HFFc6 (cell line): ENCODE measurements at places on chromosomes 13 and 19.

GRCh38 chr19:5985098-5985783 lies 7.3 kb upstream of the RANBP3 start:
- peaks cover 37% of the 10 kb centered on the region for H3K4me1 ChIP-seq
- peak overlapping the region; percentile 86 for H3K27ac ChIP-seq
- no peak overlapping the region for H3K4me3 ChIP-seq

GRCh38 chr19:42303101-42303464 lies 659 bp upstream of the PAFAH1B3 start:
- H3K4me3 ChIP-seq = peak overlapping the region; percentile 90
- peak overlapping the region; percentile 66; the same call in 1 of the 2 replicates for H3K27ac ChIP-seq
- peaks cover 3% of the 10 kb centered on the region for H3K36me3 ChIP-seq
- peaks cover 1% of the 10 kb centered on the region for H3K27me3 ChIP-seq

DNA sequence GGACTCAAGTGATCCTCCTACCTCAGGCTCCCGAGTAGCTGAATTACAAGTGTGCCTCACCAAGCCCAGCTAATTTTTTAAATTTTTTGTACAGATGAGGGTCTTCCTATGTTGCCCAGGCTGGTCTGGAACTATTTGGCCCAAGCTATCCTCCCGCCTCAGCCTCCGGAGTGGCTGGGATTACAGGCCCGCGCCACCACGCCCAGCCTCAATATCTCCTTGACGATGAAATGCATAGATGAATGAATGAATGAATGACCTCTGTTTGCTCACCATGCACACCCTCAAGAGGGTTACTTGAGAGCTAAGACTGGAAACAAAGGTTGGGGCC lies 14.9 kb upstream of the AP1M2 start:
- 0 out of 2 replicates have a peak, but pooled peaks cover 4% of the 10 kb centered on the region for H3K36me3 ChIP-seq
- H3K27me3 ChIP-seq = peaks cover 8% of the 10 kb centered on the region
- H3K4me1 ChIP-seq = peaks cover 19% of the 10 kb centered on the region
- peak overlapping the region; percentile 62 for H3K4me3 ChIP-seq

DNA sequence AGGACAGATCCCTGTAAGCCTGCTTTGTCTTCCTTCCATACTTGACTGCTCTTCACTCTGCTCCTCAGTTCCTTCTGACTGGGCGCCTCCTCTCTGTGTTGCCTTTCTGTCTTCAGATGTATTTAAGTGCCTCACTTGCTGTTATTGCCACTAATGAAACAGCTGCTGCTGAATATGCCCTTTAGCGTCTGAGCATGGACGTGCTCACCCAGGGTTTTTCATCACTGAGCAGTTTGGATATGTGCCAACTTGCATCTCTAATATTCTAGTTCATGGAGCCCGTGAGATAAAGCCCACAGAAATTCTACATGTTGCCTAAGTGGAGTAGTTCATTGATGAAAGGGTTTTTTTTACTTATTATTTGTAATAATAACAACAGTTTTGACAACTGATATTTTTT lies 198.2 kb downstream of the MYO16 start:
- H3K36me3 ChIP-seq = 0 out of 2 replicates have a peak, but pooled peaks cover 5% of the 10 kb centered on the region
- no peak overlapping the region for H3K4me3 ChIP-seq
- H3K4me1 ChIP-seq = no peaks in the 10 kb centered on the region
- H3K27ac ChIP-seq = no peak overlapping the region
- H3K27me3 ChIP-seq = no peaks in the 10 kb centered on the region

DNA sequence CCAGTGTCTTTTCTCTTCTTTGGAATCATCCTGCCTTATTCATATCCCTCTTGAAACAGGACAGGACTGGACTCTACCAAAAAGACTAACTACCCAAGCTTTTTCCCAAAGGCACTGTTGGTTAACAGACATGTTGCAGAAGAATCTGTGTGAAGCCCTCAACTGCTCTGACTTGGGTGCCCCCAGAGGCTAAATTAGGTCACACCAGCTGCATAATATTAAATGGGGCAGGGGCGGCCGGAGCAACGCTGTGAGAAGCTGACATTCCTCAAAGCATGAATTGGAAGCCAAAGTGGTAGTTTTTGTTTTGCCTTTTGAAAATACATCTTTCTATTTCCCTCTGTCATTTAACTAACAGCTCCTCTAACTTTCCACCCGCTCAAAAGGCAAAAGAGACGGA lies 185.9 kb downstream of the LHFPL6 start:
- H3K27me3 ChIP-seq = peaks cover 2% of the 10 kb centered on the region; the same call in 1 of the 2 replicates
- H3K27ac ChIP-seq = peak overlapping the region; percentile 86
- peaks cover 29% of the 10 kb centered on the region for H3K4me1 ChIP-seq
- H3K4me3 ChIP-seq = peak overlapping the region; percentile 85
- peak; percentile 8 for DNase-seq

DNA sequence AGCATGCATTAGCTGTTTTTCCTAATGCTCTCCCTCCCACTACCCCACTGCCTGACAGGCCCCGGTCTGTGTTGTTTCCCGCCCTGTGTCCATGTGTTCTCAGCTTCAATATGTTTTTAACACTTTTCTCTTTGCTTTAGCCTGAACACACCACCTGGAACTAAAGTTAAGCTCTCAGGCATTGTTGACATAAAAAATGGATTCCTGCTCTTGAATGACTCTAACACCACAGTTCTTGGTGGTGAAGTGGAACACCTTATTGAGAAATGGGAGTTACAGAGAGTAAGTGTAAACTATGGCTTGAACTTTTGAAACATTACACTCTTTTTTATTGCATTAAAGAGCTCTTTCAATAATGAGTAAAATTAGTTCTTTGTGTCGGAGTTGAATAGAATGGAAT lies 70.1 kb downstream of the TDRD3 start:
- no peak overlapping the region for H3K4me3 ChIP-seq
- H3K27me3 ChIP-seq = no peaks in the 10 kb centered on the region
- no peak for DNase-seq
- no peak overlapping the region for H3K27ac ChIP-seq
- no peaks in the 10 kb centered on the region for H3K4me1 ChIP-seq
- peaks cover 6% of the 10 kb centered on the region; the same call in 1 of the 2 replicates for H3K36me3 ChIP-seq

DNA sequence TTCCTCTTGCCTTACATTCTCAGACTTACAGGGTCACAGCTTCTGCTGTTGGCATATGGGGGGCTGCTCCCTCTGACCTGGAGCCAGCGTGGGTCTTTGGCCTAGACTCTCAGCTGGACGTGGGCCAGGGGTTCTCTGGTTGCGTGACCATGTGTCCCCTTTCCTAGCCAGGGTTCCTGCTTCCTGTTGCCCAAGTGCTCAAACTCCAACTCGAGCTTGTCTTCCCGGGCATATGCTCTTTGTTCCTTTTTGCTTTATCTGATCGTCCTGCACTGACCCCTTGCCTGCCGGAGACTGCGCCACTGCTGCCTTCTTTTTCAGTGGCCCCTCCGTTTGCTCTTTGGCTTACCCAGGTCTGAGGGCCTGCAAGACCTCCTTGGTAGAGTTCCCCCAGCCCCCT lies 25.3 kb upstream of the GPR183 start:
- H3K27ac ChIP-seq = no peak overlapping the region
- DNase-seq = no peak
- H3K27me3 ChIP-seq = no peaks in the 10 kb centered on the region
- peaks cover 11% of the 10 kb centered on the region for H3K36me3 ChIP-seq

DNA sequence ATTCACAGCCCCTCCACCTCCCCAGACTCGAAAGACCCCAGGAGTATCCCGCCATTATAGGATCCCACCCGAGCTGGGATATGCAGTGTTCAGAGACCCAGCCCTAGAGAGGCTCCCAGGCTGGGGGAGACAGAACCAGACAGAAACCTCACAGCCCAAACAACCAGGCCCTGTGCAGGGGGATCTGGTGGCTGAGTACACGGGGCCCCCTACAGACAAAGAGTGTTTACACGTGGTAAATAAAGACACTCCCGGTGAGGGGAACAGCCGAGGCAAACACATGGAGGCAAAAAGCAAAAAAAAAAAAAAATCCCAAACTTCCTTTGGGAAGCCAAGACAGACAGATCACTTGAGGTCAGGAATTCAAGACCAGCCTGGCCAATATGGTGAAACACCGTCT lies 25.1 kb downstream of the TINCR start:
- H3K4me1 ChIP-seq = no peaks in the 10 kb centered on the region
- no peaks in the 10 kb centered on the region for H3K36me3 ChIP-seq
- no peak overlapping the region for H3K4me3 ChIP-seq
- DNase-seq = no peak
- H3K27me3 ChIP-seq = peaks cover 13% of the 10 kb centered on the region

GRCh38 chr13:40113643-40114304 lies 458.3 kb downstream of the COG6 start:
- no peak overlapping the region for H3K4me3 ChIP-seq
- no peaks in the 10 kb centered on the region for H3K36me3 ChIP-seq
- no peak for DNase-seq
- H3K27me3 ChIP-seq = no peaks in the 10 kb centered on the region

DNA sequence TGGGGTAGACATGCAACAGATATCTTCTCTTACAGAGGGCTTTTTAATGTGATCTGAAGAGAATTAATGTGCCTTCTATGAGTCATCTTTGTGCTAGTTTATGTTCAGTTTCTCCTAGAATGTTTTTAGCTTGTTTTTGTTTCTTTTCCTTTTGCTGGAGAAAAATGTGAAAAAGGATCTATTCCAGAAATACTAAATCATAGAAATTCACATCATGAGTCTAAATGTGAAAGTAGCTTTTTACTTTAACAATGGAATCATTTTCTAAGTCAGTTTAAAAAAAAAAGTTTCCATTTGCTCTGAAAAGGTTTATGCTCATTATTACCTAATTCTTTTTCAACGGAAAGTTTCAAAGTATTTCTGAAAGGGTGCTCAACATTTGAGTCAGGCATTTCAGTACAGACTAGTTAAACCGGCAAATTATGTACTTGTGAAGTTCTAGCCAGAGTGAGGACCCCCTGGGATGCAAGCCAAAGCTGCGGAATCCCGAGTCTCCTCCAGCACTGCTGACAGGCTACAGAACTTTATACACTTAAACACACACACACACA lies 72.9 kb downstream of the SPATA13 start:
- H3K36me3 ChIP-seq = no peaks in the 10 kb centered on the region
- peak overlapping the region; percentile 85 for H3K27ac ChIP-seq
- peak overlapping the region; percentile 87 for H3K4me3 ChIP-seq
- DNase-seq = peak; percentile 24
- peaks cover 37% of the 10 kb centered on the region for H3K4me1 ChIP-seq
- peaks cover 4% of the 10 kb centered on the region; the same call in 1 of the 2 replicates for H3K27me3 ChIP-seq

DNA sequence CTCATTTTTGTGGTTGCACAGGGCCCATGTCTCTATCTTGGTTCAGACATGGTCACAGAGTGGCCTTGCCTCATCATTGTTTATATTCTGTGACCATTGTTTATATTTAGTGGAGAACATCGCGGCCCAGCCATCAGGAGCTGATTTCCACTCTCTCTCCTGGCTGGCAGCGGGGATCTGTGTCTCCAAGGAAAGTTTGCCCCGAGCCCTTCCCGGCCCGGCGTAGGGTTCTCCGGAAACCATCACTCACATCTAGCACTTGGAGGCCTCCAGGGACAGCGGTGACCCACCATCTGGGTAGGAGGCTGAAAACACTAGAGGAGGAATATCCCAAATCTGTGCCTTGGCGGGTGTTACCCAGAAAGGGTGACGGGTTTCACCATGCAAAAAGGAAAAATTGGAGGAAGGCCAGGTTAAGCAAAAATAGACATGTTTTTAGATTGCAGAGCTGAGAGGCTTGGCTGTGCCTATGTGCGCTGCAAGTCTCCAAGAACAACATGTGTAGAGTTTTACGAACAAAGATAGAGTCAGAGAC lies 726 bp upstream of the ZNF358 start:
- H3K36me3 ChIP-seq = peaks cover 5% of the 10 kb centered on the region; the same call in 1 of the 2 replicates
- H3K27ac ChIP-seq = peak overlapping the region; percentile 90
- H3K27me3 ChIP-seq = peaks cover 1% of the 10 kb centered on the region; the same call in 1 of the 2 replicates
- peaks cover 41% of the 10 kb centered on the region for H3K4me1 ChIP-seq
- H3K4me3 ChIP-seq = peak overlapping the region; percentile 88

DNA sequence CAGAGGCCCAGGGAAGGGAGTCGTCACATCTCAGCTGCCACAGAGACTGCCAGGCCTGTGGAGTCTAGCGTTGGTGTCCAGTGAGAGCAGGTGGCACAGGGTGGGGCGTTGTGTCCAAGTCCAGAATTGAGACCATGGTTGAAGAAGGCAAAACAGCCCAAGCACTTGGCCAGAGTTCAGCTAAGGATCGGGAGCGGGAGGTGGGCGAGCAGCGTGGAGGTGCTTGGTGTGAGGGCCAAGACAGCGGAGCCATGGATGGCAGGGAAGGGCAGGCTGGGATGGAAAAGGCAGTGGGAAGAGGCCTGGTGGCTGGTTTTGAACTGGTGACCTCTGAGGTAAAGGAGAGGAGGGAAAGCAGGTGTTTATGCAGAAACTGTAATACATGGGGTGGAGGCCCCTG lies 8.0 kb downstream of the IGFLR1 start:
- no peak overlapping the region for H3K4me3 ChIP-seq
- peaks cover 4% of the 10 kb centered on the region; the same call in 1 of the 2 replicates for H3K4me1 ChIP-seq
- H3K27me3 ChIP-seq = peaks cover 10% of the 10 kb centered on the region

DNA sequence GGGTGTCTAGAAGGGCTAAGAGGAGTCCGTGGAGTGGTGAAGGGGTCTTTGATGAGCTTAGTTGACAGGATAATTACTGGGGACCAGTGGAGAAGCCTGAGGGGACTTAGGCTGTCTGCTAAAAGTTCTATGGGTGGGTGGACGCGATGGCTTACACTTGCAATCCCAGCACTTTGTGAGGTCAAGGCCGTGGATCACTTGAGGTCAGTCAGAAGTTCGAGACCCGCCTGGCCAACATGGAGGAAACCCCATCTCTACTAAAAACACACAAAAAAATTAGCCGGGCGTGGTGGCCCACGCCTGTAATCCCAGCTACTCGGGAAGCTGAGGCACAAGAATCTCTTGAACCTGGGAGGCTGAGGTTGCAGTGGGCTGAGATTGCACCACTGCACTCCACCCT lies 2.8 kb upstream of the GSK3A start:
- peaks cover 8% of the 10 kb centered on the region for H3K36me3 ChIP-seq
- H3K4me3 ChIP-seq = peak overlapping the region; percentile 96
- peak overlapping the region; percentile 88 for H3K27ac ChIP-seq
- DNase-seq = no peak
- H3K27me3 ChIP-seq = peaks cover 16% of the 10 kb centered on the region
- H3K4me1 ChIP-seq = peaks cover 54% of the 10 kb centered on the region

GRCh38 chr13:48542581-48543341 lies 9.9 kb upstream of the RCBTB2 start:
- DNase-seq = no peak
- no peak overlapping the region for H3K4me3 ChIP-seq
- H3K27me3 ChIP-seq = peaks cover 4% of the 10 kb centered on the region; the same call in 1 of the 2 replicates
- no peak overlapping the region for H3K27ac ChIP-seq
- H3K36me3 ChIP-seq = no peaks in the 10 kb centered on the region

GRCh38 chr13:79663435-79663834 lies 182.5 kb downstream of the NDFIP2 start:
- H3K36me3 ChIP-seq = no peaks in the 10 kb centered on the region
- no peak overlapping the region for H3K27ac ChIP-seq
- no peaks in the 10 kb centered on the region for H3K4me1 ChIP-seq
- no peak overlapping the region for H3K4me3 ChIP-seq

DNA sequence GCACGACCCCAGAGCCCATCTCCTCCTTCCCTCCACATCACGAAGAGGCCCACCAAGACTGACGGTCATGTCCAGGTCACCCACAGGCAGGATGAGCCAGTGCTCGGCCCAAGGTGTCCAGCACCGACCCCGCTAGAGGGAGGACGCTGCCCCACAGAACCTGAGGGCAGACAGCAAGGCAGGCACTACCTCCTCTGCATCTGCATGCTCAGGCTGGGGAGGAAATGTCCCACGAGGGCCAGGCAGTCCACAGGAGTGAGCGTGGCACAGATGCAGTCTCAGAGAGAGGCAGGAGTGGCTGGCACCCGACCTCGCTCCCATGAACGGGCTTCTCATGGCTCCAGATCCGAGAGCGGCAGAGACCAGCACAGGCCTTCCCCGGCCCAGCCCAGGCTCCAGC lies 133.2 kb downstream of the TUBA3C start:
- no peak overlapping the region for H3K4me3 ChIP-seq
- no peaks in the 10 kb centered on the region for H3K27me3 ChIP-seq
- no peaks in the 10 kb centered on the region for H3K4me1 ChIP-seq
- peaks cover 9% of the 10 kb centered on the region for H3K36me3 ChIP-seq
